ENCODE measurements at places on chromosomes 2 and 18.

DNA sequence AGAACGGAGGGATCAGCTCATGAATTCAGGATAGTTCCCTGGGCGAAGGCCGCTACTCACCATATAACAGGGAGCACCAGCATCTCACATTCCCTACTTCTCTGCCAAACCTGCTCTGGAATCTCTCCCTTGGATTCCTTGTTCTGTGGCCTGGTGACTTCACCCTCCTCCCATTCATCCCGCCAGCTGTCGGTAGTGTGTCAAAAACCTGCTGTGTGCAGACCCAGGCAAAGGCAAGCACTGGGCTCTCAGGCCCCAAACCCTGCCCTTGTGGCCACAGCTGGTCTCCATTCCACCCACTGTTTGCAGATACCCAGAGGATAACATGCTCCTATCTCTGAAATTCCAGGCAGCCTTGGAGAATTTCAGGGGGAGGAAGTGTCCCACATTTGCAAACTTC lies 151.6 kb downstream of the CAPN13 start:
- DNase-seq = no peak

DNA sequence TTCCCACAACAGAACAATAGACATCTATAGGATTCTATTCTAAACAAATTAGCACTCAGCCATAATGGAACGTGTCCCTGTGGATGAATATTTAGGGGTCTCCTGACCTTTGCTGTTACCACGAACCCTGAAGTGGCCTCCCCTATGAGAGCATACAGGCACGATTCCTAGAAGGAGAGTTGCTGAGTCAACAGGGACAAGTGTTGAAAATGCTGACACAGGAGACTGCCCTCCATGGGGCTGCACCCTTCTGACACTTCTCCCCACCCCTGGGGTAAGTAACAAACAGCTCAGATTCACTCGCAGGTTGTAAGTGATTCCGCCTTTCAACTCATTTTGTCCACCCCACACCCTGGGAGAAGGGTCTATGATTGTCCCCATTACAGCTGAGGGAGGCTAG lies 14.1 kb upstream of the STK25 start:
- DNase-seq = no peak

- no peak for DNase-seq
Observed at GRCh38 chr2:58376592-58376991, 135.5 kb upstream of the FANCL start.

DNA sequence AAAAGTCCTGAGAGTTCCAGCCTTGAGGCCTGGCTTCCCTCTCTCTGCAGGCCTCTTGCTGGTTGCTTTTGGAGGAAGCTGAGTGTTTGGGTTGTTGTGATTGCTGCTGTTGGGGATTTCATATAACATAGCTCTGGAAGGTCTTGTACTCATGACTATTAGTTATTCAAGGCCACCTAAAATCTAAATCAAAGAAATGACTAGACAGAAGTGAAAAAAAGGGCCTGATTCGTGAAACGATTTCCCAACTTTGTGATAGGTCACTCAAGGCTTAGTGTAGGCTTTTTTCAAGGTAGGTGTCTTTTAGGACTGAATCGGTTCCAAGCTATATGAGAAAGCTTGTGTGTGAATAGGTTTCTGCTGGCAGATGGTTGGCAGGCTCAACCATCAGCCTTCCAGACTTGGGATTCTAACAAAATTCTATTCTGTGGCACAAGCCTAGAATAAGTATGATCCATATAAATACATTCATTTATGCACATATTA lies 164.4 kb downstream of the FMNL2 start:
- DNase-seq = no peak

- DNase-seq = no peak
Observed at GRCh38 chr2:62717503-62718081, 12.1 kb downstream of the EHBP1 start.

GRCh38 chr18:43649649-43650357 lies 372.5 kb upstream of the SYT4 start:
- DNase-seq = no peak

GRCh38 chr2:60554074-60554645 lies 706 bp upstream of the BCL11A start:
- DNase-seq = no peak

GRCh38 chr18:505483-506122 lies 5.1 kb upstream of the COLEC12 start:
- DNase-seq = no peak

- DNase-seq = no peak
Observed at GRCh38 chr2:3493615-3494007, 25.7 kb downstream of the ADI1 start.

DNA sequence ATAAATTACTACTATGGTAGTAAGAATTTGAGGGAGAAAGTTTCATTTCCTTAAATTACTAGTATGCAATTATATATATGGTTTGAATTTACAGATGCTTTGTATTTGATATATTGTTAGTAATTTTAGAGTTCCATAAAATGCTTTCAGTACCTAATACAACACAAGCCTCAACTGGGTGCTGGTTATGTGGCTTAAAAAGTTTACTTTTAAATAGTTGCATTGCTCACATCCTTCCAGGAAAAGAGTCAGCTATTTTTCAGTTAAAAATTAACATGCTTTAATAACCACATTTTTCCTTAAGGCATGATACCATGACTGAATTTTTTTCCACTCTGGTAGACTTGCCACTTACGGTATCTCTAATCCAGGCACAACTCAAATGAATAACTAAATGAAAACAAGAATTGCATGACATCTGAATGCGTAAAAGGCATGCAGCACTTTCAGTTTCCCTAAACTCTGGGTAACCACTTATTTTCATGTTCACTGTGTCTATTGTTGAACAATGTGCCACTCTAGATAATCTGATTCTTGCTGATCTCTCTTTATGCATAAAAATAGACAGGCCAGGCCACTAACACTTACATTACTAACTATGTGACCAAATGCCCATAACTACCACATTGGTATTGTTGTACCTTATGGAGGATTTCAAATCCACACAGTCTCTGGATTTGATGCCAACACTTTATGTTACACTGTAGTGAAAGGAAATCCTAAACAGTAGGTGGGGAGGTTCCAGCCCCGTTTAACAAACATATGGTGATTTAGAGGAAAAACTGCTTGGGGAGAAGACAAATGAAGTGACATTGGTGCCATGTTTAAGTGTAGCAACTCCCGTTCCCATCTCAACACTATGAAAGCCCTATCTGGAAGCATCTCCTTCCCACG lies 35.5 kb upstream of the SLC35F5 start:
- DNase-seq = no peak

DNA sequence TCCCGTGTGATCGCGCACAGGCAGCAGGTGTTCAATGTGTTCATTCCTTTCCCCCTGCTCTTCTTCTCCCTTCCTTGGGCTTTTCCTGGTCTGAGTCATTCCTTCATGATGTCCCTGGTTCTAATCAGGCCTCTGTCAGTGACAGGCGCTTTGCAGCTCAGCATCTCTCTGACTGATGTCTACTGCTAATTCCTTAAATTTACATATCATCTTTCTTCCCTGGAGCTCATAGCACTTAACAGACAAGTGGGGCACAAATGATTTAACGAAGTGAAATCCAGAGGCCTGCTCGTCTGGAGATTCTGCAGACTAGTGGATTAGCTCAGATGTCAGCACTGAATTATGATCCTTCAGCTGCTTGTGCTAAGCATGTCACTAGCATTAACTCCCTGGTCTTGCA lies 77.9 kb downstream of the NRP2 start:
- DNase-seq = no peak

DNA sequence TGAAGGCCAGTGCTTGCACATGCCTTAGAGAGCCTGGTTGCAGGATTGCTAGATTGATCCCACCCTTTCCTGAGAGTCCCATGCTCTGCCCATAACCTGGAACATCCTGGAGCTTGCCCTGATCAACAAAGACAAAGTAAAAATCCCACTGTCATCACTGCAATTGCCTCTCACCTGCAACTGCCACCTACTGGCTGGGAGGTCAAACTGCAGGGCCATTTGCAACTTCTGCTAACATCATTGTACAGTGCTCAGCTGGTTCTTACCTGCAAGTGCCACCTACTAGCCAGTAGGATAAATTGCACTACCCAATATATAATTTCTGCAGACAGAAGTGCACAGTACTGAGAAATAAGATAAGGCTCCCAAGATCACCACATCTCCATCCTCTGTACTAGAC lies 947.5 kb downstream of the CPS1 start:
- no peak for DNase-seq

DNA sequence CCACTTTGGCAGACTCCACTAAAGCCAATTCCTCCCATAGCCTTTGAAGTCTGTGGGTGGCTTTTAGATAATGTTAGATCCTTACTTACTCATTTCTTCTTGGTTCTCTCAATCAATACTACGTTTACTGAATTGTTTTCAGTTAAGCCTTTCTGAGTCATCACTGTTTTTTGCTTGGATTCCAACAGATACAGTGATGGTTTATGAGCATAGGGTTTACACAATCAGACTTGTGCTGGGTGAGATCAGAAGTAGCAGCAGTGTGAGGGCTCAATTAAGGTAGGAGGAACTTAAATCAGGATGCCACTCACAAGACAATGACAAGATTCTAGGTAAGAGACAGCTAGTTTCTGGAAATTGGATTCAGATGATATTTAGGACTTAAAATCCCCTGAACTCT lies 297.7 kb upstream of the DOK6 start:
- no peak for DNase-seq

- DNase-seq = no peak
Observed at GRCh38 chr2:229519655-229520430, 194.5 kb downstream of the DNER start.

DNA sequence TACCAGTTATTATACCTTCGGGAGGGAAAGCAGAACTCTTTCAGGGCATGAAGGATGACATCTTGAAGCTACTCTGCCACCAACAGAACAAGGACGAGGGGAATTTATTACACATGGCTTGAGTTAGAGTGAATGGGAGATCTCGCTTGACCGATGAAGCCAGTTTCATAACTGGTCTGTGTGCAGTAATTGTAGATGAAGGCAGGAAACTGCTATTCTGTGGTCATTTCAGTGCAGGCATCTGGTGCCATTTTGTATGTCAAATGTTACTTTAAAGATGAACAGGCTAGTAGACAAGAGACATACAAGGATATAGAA lies 20.5 kb downstream of the GREB1 start:
- no peak for DNase-seq

GRCh38 chr2:207775473-207775872 lies 5.8 kb upstream of the FZD5 start:
- DNase-seq = no peak

DNA sequence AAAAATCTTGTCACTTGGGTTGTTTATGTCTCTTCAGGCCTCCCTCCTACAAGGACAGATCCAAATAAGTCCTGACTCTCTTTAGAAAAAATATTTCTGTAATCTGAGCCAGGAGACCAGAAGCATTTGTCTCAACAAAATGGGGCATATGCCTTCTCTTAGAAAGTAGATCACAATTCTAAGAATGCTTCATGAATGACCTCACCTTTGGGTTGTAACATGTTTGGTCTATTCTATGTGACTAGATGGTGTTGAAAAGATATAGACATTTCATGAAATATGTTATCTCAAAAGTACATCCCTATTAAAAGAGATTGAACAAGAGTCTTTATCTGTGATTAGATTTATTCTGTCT lies 159.0 kb upstream of the SETBP1 start:
- no peak for DNase-seq

GRCh38 chr18:3262234-3263131 lies 550 bp downstream of the MYL12B start:
- no peak for DNase-seq

- no peak for DNase-seq
Observed at GRCh38 chr18:22420652-22421051, 2.9 kb upstream of the CTAGE1 start.

- no peak for DNase-seq
Observed at GRCh38 chr2:170484552-170484951, 230.6 kb upstream of the SP5 start.

DNA sequence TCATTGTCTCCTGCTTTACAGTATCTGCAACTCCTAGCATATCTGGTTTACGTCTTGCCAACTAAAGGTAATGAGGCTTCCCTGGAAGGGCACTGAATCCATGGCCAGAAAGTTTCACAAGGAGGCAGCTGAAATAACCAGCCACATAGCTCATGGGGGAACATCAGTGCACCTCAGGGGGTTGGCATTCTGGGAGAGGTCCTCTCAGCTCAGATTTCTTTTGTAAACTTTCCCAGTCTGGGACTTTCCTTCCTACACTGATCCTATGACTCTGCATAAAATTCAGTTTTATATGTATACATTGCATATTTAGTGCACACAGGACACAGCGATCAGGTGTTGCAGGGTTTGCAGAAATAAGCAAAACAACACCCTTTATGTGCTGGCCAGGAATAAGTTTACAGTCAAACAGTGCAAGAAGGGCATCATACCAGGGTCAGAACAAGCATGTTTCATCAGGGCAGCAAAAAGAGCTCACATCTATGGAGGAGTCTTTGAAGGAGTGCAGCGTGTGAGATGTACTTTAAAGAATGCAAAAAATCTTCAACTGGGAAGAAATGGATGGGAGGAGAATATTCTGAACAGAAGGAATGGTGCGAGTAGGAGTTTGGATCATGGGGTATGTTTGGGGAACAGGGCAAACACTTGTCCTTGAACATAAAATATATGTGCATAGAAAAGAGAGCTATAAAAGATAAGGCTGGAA lies 240.6 kb upstream of the RAB12 start:
- DNase-seq = no peak

GRCh38 chr2:151946899-151947812 lies 118.9 kb upstream of the ARL5A start:
- no peak for DNase-seq

GRCh38 chr2:160028431-160029269 lies 33.8 kb downstream of the PLA2R1 start:
- DNase-seq = no peak

DNA sequence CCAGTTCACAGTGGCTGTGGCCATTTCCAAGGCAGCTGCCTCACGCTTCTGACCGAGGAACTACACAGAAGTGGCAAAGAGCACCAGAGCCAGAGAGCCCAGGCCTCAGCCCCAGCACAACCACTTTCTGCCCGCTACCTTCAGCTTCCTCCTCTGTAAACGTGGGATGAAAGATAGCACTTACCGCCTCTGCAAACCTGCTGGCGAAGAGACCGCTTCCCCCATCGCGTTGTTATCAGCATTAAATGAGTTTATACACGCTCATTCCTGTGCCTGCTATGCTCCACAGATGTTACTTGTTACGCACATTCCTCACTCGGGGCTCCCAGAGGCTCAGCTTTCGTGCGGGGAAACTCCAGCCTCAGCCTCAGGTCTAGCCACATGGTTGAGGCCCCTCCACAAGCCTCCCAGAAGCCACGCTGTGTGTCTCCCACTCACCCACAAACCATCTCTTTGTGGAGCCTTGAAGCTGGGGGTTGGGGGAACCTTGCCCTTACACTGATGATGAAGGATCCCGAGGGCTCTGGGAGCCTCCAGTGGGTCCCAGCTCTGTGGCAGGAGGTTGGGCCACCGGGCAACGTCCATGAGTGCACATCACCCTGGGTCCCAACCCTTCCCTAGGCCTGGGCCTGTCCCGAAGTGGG lies 63.3 kb upstream of the SMAD7 start:
- DNase-seq = no peak

All from NCI-H1048 (cell line).